Effector CD8-positive, alpha-beta T cell (primary cell): ENCODE measurements at places on chromosomes 11 and 22.

DNA sequence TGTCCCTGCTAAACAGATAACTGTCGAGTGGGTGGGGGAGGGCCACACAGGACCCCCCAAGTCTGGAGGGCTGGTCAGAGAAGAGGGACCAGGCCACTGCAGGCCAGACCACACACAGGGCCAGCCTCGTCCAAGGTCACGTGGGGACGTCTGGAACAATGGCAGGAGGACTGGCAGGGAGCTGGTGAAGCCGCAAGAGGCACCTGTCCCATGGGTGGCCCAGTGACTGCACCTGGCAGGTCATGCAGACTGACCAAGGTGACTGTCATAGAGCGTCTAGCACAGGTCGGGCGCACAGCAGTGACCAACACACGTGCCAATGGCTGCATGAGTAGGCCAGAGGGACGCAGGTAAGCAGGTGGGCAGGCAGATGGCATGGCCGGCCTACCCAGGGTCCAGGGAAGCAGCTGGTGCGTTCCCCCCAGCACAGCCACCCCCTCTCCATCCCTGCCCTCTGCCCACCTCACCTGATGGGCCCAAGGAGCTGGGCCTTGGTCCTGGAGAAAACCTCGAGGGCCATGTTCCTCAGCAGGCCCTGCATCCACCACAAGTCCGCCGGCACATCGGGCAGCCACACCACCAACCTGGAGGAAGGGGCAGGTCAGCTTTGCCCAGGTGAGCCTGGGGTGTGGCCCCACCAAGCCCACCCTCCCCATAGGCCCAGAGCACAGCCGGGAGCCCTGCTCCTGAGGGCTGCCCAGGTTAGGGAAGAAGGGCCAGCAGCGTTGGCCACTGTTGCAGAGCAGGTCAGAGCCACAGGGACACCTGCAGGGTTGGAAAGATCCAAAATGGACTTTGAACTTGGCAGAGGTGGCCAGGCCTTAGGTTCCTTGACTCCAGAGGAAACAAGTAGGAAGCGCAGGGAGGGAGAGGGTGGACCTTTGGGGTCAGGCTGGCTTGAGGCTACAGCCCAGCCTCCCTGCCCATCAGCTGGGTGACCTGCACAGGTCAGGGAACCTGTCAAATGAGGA lies 10.4 kb downstream of the PNPLA5 start:
- DNase-seq, result no peak

DNA sequence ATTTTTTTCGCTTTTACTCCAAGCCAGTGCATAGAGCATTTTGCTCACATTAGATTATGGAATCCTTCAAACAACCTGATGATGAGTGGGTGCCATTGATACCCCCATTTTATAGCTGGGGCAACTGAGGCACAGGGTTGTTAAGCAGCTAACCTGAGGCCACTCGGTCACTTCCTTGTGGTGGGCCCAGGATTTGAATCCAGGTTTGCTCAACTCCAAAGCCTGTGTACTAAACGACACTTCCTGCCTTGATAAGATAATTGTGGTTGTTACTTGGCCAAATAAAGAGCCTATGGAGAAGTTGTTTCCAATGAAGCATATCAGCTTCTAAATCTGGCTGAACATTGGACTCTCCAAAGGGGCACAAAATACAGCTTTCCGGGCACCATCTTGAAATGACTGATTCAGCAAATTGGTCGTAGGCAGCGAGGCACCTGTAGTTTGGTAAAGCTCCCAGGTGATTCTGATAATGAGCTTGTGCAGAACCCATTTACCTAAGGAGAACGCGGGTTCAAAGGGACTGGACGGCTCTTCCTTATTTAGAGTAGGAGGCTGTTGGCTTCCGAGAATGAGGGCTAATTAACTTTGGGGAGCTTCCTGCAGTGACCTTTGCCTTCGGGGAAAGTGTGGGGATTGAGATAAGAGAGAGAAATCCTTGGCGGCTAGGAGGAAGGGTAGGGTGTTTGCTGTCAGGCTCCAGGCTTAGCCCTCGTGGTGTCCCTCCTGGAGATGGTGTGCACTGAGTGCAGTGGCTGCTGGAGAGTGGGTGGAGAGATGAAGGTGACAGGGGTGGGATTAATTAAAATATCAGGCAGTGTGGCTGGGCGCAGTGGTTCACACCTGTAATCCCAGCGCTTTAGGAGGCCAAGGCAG lies 17.5 kb upstream of the EHF start:
- DNase-seq, result no peak

GRCh38 chr11:33507967-33508366 lies 192.7 kb downstream of the C11orf91 start:
- no peak for DNase-seq

DNA sequence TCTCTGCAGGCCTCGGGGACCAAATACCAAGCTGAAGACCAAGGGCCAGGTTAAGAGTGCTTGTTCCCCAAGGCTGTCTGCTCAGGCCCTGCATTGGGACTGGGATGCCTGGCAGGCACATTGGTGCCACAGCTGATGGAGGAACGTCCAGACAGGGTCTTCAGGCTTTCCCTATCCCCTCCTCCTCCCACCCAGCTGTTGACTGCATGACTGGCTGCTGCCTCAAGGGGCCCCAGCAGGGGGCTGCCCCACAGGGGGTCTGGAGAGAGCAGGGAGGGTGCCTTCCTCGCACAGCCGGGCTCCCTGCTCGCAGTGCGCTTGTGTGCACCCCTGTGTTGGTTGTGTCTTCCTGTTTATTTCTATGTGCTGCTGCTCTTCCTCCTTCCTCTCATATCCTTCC lies 9.9 kb downstream of the RCOR2 start:
- DNase-seq, result no peak

DNA sequence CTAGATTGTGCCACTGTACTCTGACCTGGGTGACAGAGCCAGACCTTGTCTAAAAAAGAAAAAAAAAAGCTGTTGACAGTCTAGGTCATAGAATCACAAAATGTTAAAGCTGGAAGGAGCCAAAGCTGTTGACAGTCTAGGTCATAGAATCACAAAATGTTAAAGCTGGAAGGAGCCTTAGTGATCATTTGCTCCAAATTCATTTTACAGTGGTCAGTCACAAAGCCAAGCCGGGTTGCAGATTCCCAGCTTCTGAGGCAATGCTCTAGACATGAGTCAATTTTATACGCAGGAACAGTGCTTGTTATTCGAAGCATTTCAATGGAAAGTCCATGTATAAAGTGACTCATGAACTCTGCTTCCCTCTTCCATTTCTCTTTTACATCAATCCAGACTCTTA lies 47.4 kb downstream of the SYT13 start:
- DNase-seq, result no peak

DNA sequence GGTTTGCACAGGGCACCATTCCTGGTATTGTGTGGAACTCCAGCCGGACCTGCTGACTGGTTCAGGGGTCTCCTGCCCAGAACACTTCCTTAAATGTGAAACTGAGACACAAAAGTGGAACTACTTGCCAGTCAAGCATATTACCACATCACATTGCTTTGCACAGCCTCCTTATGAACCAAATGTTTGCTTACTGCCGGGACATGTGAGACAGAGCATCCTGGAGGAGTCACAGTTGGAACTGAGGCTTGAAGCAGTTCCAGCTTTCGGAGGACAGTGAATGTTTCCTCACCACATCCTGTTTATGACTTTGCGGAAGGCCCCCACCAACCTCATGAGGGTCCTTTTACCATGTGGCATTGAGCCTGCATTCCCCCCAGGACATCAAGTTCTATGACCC lies 105.8 kb upstream of the ARHGAP42 start:
- no peak for DNase-seq

DNA sequence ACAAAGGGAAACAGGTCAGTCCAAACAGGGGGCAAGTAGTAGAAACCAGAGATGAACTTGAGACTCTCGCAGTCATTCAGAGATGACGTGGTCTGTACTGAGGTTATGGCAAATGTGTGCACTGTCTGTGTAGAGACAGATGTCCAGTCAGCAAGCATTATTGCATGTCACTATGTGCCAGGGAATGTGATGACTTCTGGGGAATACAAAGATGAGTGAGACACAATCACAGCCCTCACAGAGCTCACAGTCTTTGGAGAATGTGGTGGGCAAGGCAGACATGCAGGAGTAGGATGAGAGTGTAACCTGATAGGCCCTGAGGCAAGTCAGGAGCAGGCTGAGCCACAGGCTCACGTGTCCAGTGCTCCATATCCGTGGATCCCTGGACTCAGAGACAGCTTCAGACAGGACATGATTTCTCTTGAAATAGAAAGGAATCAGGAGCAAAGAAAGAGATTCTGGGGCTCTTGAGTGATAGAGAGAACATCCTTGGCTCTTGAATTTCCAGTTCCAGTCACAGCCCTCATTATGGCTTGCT lies 550.7 kb downstream of the ETS1 start:
- DNase-seq, result no peak

GRCh38 chr11:19552161-19552560 lies 160.5 kb upstream of the NAV2 start:
- no peak for DNase-seq

- no peak for DNase-seq
These were observed 90.3 kb downstream of the C11orf87 start for GRCh38 chr11:109512249-109512648.

- DNase-seq, result no peak
These were observed 41.4 kb upstream of the ST14 start for GRCh38 chr11:130118165-130118564.

DNA sequence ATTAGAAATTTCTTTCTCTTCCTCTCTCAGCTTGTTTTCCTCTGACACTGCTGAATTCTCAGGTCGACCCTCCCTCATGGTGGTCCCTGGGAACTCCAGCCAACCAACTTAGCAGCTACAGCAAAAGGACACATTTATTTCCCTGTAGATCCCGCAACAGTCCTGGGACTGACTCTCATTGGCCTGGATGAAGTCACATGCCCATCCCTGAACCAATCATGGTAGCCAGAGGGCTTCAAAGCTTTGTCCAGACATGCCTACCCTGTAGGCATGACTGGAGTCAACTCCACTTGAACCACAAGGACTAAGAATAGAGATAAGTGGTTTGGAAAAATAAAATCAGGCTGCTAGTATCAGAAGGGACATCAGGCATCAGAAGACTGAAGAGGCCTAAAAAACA lies 84.6 kb upstream of the LRRC55 start:
- DNase-seq, result no peak

GRCh38 chr22:49402169-49402568 lies 425.5 kb downstream of the BRD1 start:
- DNase-seq, result no peak

DNA sequence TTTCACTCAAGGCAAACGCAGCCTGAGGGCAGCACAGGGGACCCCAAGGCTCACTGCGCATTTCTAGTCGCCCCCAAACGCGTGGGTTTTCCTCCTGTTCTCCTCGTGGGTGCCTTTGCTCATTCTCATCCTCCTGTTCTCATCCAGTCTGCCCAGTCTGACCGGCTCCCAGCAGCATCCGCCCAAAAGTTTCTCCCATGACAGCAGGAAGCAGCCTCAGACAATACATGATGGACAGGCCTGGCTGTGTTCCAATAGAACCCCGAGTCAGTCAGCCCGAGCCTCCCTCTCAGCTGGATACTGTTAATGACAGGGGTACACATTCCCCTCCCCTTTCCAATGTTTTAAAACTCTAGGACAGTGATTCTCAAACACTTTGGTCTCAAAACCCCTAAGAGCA lies 22.5 kb upstream of the KRTAP5-7 start:
- no peak for DNase-seq

- no peak for DNase-seq
These were observed 22.4 kb downstream of the DUSP8 start for GRCh38 chr11:1549338-1550330.

DNA sequence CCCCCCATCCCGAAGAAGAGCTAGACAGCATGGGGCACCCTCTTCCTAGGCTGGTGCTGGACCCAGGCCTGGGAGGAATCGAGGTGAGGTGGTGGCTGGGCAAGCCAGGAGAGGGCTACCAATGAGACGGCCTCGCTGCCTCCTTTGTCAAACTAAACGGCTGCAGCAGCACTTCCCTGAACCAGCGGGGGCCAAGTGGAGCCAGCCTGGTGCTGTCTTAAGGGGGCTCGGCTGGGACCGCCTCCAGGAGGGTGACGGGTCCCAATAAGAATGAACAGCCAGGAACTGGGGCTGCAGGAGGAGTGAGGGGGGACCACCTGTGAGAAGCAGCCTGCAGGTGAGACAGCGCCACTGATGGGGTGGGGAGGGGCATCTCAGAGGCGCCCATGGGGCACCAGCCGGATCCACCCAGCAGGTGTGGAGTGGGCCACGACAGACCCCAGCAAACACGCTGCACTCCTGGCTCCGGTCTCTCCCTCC lies 17.1 kb downstream of the IFT27 start:
- no peak for DNase-seq

DNA sequence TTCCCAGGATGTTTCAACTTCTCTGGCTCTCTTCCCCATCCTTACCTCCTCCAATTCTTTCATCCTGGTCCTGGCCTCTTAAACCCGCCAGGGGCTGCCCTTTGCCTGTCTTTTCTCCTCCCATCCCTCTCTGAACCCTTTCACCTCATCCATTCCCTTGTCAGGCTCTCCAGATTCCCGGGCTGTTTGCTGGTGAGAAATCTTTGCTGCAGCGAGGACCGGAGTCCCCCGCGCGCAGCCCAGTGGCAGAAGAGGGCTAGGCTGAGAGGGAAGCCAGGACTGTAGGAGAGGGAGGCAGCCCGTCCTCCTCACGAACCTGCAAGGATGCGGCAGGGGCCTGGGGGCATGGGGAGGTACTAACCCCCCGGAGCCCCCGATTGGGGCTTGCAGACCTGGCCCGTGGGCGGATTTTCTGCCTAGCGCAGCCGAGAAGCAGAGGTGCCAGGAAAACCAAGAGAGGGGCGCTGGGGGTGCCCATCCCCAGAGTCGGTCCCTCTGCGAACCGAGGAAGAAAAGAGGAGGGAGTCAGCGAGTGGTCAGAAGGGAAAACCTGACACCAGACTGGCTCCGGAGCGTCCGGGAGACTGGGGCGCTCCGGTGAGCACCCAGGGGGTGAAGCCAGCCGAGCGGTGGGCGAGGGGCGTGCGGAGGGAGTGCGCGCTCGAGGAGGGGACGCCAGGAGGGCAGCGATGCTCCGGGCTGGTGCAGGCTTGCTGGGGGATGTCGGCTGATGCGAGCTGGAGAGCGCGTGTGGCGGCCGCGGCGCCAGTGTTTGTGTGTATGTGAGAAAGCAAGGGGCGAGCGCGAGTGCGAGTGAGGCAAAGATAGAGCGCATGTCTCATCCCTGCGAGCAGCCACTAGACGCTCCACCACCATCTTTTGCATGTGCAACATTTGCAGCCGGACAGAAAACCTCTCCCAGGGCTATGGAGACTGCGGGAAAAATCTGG lies at the start of gene GRIA4:
TSS of gene GRIA4 (plus strand) at position 242 of the 950 bp plus-strand sequence. CDS start 925 bp downstream, outside the sequence.
- DNase-seq, result no peak
